ENCODE measurements at places on chromosomes 16 and 17.

- no peak for DNase-seq
Observed at GRCh38 chr17:7443499-7444485, 1.1 kb upstream of the CHRNB1 start.

GRCh38 chr17:51739245-51739886 lies 419.1 kb downstream of the CA10 start:
- DNase-seq, result no peak

GRCh38 chr17:7836596-7837407 lies 2.8 kb downstream of the KDM6B start:
- DNase-seq, result peak; percentile 69

DNA sequence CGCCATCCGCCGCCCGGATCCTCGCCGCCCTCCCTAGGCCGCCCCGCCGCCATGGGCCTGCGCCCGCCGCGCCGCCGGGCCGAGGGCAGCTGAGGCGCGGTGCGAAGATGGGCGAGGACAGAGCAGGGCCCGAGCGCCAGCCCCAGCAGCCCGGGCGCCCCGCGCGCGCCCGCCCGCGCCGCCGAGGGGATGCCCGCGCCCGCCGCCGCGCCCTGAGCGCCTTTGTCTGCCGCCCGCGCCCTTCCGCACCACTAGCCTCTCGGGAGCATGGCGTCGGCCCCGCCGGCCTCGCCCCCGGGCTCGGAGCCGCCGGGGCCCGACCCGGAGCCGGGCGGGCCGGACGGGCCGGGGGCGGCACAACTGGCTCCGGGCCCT lies 278 bp downstream of the RAB11FIP3 start:
- no peak for DNase-seq

DNA sequence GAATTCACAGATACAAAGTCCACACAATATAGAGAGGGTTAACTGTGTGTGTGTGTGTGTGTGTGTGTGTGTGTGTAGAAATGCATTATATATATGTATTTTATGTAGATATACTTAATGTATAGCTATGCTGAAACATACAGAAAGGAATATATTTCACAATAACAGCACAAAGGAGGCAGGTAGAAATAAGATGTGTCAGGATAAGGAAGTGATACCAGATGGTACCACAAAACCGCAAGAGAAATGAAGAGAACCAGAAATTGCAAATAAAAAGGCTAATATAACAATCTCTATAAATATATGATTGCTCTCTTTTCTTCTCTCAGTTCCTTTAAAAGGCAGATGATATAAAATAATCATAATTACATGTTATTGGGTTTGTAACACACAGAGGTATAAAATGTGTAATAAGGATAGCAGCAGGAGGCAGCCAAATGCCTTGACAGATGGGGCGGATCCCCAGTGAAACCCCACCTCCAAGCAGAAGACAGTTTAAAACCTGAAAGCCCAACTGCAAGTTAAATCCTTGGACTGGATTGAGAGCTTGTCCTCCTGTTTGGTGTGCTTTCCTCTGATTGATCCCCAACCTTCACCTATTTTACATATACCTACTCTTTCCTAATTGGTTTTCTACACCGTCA lies 365.4 kb upstream of the C16orf82 start:
- DNase-seq, result no peak

- DNase-seq, result no peak
Observed at GRCh38 chr16:17238285-17239028, 232.3 kb downstream of the XYLT1 start.

DNA sequence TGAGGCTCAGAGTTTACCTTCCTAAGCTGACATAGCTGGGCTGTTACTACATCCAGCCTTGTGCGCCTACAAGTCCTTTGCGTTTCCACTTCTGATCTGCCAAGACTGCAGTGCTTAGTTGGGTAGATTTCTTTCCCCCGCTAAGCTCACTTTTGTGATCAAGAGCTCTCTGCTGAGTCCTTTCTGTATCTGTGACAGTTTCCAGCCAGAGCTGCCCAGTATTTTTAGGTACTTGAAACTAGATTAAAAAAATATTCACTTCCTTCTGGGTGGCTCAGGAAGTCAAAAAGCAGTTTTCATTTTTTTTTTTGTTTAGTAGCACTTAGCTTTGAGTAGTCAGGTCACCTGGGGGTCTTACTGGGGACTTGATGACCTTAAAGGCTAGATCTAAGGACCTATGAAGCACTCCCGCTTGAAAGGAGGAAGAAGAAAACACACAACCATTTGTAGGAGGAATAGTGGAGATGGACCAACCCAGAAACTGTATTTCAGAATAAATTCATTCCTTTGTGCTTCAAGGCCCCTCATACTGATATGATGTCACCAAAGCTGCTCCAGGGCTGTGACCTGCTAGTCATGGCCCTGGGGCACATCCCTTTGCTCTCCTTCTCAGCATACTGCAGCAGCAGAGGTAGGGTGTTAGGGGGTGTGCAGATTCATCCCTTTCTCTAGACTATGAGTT lies 75.6 kb upstream of the HNF1B start:
- no peak for DNase-seq

DNA sequence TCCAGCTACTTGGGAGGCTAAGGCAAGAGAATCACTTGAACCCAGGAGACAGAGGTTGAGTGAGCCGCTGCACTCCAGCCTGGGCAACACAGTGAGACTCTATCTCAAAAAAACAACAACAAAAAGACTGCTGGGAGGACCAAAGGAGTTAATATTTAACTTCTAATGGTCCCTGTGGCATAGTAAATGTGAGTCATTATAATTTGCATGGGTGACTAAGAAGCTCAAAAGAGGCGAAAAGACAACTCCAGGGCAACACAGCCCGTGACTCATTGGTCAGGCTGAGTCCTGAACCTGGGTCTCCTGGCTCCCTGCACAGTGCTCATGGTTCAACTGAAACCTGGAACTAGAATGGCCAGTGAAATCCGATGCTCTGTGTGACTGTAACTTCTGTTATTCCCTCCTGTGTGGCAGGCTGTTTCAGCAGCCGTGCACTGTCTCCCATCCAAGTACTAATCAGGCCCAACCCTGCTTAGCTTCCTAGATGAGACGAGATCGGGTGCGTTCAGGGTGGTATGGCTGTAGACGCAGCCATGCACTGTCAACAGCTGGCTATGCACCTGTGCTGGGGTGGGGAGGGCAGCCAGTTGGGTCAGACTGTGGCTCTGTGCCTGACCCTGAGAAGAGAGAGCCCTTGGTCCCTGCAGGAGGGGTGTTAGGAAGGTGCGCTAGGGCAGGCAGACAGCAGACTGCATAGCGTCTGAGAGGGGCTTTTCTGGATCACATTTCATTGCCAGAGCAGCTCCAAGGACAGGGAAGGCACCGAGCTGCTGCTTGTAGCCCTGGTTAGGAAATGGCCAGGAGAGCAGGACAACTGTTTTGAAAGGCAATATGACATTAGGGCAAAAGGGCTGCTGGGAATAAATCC lies 14.5 kb upstream of the GPRC5C start:
- DNase-seq, result no peak

DNA sequence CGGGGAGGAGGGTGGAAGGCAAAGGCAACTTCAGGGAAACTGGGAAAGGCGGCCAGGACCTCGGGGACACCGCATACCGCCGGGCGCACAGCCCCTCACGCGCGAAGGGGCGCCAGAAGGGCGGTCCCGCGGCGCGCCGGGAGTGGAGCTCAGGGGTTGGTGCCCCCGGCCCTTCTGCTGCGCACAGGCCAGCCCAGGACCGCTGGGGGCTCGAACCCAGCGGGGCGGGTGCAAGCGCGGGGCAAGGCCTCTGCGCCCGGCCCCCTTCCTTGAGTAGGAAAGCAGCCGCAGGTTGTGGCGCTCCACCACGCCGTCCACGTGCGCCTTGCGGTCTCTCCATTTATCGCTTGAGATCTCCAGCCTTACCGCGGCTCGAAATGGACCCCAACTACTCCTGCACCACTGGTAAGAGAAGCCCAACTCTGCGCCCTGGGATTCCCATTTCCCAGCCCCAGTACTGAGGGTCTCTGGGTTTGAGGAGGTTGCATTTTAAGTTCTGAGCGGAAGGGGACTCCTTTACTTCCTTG lies 3.0 kb upstream of the MT1A start:
- DNase-seq, result no peak

DNA sequence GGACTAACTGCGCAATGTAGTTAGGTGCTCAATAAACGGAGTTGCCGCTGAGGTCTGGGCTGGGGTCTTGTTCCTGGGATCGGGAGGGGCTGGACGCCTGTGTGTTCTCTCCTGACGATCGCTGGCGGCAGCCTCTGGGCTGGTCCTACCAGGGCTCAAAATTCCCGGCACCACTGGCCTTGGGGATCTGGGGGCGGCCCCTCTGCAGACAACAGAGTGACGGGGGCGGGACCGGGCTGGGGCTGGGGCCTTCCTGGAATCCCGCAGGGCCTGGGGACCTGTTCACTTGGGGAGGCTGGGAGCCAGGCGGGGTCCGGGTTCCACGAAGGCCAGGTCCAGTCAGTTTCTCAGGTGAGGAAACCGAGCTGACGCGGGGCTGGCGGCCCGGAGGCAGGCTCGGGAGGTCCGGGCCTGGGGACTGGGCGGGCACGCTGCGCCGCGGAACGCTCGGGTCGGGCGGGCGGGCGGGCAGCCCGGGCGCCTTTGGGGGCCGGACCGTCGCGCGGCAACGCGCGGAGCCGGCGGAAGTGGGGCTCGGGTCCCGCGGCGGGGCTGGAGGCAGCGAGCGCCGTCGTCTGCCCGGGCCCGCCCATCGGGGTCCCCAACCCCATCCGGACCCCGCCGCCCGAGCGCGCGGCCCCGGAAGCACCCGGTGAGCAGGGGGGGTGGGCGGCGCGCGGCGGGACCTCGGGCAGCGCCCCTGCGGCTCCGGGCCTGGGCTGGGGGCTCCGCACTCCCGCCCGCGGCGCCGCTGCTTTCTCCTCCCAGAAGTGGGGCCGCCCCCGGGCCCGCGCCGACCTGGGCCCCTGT lies at the start of gene PIGQ:
Gene PIGQ (plus strand): TSS at position 524 of the 810 bp plus-strand sequence. CDS start 4,107 bp downstream, outside the sequence.
- DNase-seq, result peak; percentile 46

DNA sequence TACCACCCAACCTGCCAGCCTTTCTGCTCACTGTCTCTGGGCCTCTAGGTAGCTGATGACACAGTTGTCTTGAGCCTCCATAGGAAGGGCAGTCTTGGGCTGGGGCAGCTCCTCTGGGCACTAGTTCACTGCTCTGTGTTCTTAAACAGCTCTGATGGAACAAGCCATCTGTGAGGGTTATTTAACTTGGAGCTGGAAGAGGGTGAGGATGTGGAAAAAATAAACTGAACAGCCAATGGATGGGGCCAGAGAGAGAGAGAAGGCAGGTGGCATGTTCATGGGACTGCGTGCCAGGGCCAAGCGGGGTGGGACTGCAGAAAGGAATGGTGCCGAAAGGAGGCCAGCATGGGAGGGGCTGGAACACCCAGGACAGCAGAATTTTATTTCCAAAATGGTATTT lies 52.6 kb downstream of the HIC1 start:
- DNase-seq, result no peak

DNA sequence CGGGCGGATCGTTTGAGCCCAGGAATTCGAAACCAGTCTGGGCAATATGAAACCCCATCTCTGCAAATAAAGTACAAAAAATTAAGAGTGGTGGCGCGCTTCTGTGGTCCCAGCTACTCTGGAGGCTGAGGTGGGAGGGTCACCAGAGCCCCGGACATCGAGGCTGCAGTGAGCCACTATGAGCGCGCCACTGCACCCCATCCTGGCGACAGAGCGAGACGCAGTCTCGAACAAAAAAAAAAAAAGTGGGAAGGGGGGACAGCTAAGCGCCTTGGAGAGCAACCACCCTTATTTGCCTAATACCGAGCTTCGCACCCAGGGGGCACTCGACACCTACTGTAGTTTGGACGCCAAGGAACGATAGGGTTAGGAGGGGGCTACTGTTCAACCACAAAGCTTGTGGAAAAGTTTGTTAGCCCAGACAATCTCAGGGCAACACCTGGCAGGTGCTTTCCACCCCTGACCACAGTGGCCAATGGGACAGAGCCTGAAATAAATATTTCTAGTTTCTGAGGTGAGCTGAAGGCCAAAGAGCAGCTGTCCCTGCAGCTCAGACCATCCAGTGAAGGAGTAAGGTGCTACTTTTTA lies 847 bp upstream of the PSMC3IP start:
- no peak for DNase-seq

- no peak for DNase-seq
Observed at GRCh38 chr17:1934901-1935300, 90.2 kb downstream of the RTN4RL1 start.

- DNase-seq, result no peak
Observed at GRCh38 chr17:79892457-79893241, 53.4 kb upstream of the CBX4 start.

- DNase-seq, result no peak
Observed at GRCh38 chr16:69083306-69083941, 22.0 kb upstream of the HAS3 start.

DNA sequence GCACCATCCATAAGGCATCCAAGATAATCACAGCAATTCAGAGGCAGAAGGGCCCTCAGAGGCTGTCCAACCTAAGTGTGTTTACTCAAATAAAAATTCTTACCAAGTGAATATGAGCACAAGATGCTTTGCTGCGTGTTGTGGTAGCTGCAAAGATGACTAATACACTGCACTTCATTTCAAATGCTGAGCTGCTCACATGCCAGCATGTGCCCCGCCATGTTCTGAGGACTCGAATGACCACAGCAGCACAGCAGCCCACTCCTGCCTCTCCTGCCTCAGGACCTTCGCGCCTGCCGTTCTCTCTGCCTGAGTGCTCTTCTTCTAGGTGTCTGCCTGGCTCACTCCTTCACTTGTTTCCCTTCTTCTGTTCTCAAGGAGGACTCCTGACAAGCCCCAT lies 19.0 kb downstream of the PIK3R5 start:
- no peak for DNase-seq

DNA sequence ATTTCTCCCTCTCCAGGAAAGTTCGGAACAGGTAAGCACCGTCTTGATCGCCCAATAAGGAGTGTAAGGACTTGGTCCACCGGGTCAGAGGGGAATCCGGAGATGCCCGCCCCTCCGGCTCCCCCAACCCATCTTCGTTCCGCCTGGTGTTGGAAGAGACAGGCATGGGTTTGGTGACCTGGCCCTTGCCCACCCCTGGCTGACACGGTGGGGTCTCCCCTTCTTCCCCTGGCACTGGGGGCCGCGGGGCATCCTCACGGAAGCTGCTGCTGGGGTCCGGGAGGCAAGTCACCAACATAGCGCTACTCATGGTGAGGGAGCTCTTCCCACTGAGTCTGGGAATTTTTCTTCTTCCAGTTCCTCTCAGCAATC lies 3.2 kb downstream of the AXIN2 start:
- no peak for DNase-seq

DNA sequence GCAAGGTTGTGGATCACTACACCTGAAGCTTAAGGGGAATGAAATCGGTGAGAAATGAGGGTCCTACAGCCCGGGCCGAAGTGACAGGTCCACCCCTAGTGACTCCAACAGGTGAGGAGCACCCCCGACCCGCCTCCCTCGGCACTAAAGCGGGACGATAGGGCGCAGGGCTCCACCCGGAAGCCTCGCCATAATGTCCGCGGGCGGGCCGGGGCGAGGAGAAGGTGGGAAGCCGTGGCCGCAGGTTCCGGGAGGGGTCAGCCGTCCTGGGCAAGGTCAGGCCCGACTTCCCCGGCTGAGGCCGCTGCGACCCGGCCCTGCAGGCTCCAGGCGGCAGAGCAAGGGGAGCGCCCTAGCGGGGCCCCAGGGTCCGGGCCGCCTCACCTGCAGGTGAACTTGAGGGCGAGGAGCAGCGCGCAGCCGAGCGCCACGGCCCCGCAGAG lies 543 bp downstream of the TXNDC11 start:
- peak; percentile 9 for DNase-seq

GRCh38 chr16:74051-74746 lies 1.8 kb upstream of the RHBDF1 start:
- DNase-seq, result no peak
